ENCODE measurements at places on chromosomes 1 and 21. TPM values are rescaled to one million over a fixed set of nuclear protein-coding genes. Genes with fewer than 3 reads are reported as not detected.

DNA sequence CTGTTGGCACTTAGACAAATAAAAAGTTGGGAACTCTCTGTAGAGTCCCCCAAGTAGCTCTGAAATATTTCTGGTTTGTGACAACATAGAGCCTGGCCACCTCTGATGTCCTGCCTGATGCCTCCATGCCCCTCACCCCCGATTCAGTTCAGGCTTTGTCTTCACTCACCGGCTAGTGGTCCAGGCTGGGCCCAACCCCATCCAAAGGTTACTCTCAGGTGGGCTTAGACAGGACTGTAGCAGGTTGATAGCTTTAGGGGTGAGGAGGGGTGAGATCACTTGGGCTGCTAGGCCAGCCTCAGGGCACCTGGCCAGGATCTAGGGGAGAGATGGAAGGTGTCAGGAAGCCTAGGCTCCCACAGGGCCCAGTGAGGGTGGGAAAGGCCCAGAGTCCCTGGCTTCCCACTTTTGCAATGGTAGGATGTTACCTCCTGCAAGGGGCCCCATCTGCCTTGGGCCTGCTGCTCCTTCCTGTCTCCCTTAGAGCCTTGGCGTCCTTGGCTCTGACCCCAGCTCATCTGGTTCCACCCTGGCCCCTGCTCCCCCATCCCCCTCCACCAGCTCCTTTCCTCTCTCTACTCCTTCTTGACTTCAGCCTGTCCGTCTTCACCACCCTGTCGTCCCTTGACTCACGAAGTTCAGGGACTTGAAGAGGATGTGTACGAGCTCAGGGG lies 6.7 kb downstream of the EPS8L3 start:
- DNase-seq, result no peak

Gene CYP4B1
- total RNA-seq, result not detected

Gene NES
- 699 TPM for total RNA-seq

Gene WNT3A
- not detected for total RNA-seq

GRCh38 chr1:64703600-64703999 lies 41.3 kb upstream of the RAVER2 start:
- no peak for DNase-seq

Gene BEND5
- 3.2 TPM for total RNA-seq

GRCh38 chr1:155192346-155193274 lies 15.1 kb downstream of the THBS3 start:
- DNase-seq, result peak; percentile 63

Gene RAB7B
- 2.1 TPM for total RNA-seq

Gene BATF3
- total RNA-seq, result 1.9 TPM

Gene C4BPA
- total RNA-seq, result not detected

DNA sequence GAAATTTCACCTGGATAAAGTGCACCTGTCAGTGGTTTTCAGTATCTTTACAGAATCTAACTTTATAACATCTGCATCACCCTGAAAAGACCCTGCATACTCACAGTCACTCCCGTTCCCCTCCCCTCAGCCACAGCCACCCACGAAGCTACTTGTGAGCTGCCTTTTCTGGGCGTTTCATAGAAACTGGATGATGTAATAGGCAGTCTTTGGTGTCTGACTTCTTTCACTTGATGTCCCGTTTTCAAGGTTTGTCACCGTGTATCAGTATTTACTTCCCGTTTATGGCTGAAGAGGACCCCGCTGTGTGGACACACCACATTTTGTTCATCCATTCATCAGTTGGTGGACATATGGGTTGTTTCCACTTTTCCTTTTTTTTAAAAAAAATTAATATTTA lies 47.8 kb upstream of the LRRC3 start:
- DNase-seq, result no peak

GRCh38 chr1:179707406-179707805 lies 35.7 kb upstream of the FAM163A start:
- DNase-seq, result no peak

- no peak for DNase-seq
These were observed 249.4 kb upstream of the B3GALT2 start for GRCh38 chr1:193435781-193436180.

Data from cardiac septum (tissue), 1 donor.